ENCODE measurements at places on chromosomes 5 and 9. TPM values are rescaled to one million over a fixed set of nuclear protein-coding genes. Genes with fewer than 3 reads are reported as not detected.

- DNase-seq, result no peak
Observed at GRCh38 chr9:97983589-97984187, 547 bp downstream of the ANP32B start.

GRCh38 chr9:83144492-83144891, 81.5 kb upstream of the RASEF start:
- DNase-seq, result no peak

SARDH gene
- 1.8 TPM for total RNA-seq

OR1J4 gene
- total RNA-seq, result not detected
